GM12865 (cell line): ENCODE measurements at places on chromosomes 12 and 14.

DNA sequence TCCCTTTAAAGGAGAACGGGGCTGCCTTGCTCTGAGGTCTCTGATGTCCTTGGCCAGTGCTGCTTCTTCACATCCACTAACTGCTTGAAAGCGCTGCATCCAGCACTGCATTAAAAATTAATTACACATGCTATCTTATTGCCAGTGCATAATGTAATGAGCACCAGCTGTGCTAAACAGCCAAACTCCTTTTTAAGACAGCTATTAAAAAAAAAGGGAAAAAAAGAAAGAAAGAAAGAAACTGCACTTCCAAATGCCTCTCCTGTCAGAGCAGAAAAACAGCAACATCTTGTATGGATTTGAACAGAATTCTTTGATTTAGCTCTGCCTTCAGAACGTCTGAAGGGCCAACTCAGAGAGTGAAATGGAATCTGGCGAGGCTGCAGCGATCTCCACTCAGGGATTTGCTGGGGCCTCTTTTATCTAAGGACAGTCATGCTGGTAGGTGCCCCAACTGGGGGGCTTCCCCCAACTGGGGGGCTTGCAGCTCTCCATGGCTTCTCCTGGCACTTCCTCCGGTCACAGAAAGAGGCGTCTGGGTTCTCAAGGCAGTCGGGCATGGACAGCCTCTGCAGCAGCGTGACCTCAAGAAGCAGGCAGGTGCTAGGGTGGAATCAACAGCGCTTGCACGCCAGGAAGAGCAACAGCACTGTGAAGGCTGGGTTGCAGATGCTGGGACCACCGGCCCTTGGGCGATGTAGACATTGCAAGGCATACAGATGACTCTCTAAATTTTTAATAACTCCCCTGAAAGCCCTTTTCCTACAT lies 46.4 kb downstream of the BCL11B start:
- DNase-seq = no peak

- DNase-seq = no peak
These were observed 249.3 kb downstream of the FUT8 start for GRCh38 chr14:65661865-65662264.

GRCh38 chr14:90697577-90698206 lies 118.5 kb downstream of the TTC7B start:
- peak; percentile 77 for DNase-seq

DNA sequence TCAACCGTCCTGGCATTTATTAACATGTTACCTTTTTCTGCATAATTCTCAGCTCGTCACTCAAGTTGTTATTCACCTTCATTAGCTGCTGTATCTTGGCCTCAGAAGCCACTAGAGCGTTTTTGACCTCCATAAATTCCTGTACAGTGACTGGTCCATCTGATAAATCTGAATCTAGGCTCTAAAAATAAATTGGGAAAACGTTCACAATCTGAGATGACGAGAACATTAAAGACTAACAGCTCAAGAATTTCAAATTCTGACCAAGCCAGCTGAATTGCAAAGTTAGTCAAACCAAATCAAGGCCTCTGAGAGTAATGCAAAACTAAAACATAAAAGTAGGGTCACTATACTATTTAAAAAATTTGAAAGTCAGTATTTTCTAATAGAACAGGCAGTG lies 45.0 kb downstream of the GIT2 start:
- no peak for DNase-seq

GRCh38 chr12:107226126-107226525 lies 132.8 kb upstream of the CRY1 start:
- DNase-seq = no peak

DNA sequence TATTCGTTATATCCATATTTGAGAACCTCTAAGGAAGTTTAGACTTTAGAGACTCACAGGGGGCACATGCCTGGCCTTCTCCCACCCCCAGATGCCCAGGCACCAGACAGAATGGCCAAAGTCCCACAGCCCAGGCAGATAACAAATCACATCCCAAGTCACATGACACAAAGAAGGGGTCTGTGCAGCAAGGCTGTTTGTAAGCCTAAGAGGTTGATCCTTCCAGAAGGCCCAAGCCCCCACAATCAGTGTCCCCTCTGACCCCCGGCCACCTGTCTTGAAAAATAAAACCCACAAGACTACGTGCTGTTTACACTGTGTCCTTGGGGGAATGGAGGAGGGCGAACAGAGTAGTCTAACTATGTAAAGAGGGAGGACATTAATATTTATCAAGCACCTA lies 5.1 kb downstream of the CTDSP2 start:
- no peak for DNase-seq

GRCh38 chr14:89276424-89276975 lies 140.5 kb downstream of the FOXN3 start:
- peak; percentile 93 for DNase-seq
